RWPE1 (cell line): ENCODE measurements at places on chromosomes 5 and 9.

GRCh38 chr5:179907556-179908324 is at the start of gene TBC1D9B:
TBC1D9B (minus strand) TSS chr5:179907897; CDS start chr5:179907821, 76 bp downstream.
- peak; percentile 80 for DNase-seq

DNA sequence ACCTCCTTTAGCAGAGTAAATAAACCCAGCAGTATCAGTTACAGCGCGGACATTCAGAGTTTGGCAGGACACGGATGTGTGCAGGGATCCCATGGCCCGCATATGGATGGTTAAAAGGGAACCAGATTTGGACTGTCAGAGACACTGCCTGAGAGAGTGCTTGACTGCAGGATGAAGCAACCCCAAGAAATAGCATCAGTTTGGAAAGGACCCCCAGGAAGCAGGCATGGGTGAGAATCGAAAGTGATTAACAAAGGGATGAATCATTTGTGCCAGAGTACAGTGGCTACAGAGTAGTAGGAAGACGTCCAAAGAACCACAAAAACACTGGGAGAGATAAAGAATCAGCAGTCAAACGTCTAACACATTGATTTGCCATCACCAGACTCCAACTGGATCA is 5.5 kb downstream of the C7 start:
- DNase-seq, result no peak

GRCh38 chr5:142156839-142157463 is 48.4 kb downstream of the NDFIP1 start:
- no peak for DNase-seq

GRCh38 chr5:79200573-79201183 is 35.3 kb upstream of the JMY start:
- peak; percentile 62 for DNase-seq

DNA sequence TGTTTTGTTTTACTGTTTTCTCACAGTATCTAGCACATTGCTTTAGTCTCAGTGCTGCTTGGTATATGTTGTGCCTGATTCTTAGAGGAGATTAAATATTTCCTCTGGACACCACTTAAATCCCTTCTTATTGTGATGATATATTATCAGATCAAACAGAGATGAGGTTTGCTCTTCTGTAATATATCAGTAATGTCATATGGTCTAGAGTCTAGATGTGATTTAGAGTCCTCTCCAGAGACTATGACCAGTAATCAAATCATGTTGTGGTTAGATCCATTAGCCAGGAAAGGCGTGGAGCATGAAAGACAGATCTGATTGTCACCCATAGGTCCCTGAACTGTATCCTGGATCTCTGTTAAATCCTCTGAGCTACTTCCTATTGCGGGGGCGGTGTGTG is 24.4 kb downstream of the CAMK4 start:
- no peak for DNase-seq

GRCh38 chr5:107456281-107456715 is 214.4 kb downstream of the EFNA5 start:
- peak; percentile 75 for DNase-seq

GRCh38 chr9:132596200-132596599 is 13.8 kb downstream of the BARHL1 start:
- DNase-seq, result no peak

GRCh38 chr9:74115976-74116375 is 381.2 kb upstream of the RORB start:
- DNase-seq, result no peak

- no peak for DNase-seq
Measured at GRCh38 chr5:59089767-59090166, 506.9 kb downstream of the RAB3C start.

- no peak for DNase-seq
Measured at GRCh38 chr5:10761933-10762775, 1.1 kb upstream of the DAP start.

- DNase-seq, result no peak
Measured at GRCh38 chr9:123678038-123678877, 251.7 kb downstream of the DENND1A start.

DNA sequence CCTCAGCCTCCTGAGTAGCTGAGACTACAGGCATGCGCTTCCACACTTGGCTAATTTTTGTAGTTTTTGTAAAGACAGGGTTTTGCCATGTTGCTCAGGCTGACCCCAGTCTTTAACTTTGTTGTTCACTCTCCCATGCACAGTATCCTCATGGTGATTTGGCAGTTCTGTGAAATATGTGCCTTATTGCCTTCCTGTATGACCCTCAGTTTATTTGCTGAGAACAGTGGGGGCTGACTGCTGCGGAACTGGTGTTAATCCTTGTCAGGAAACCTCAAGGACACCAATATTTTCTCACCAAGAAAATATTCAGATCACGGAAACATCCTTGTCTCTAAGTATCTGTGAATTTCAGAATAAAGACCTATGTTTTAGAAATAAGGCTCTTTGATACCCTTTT is 287.8 kb downstream of the ARRDC3 start:
- DNase-seq, result no peak

- DNase-seq, result peak; percentile 56
Measured at GRCh38 chr9:130845901-130846481, 10.9 kb downstream of the ABL1 start.

DNA sequence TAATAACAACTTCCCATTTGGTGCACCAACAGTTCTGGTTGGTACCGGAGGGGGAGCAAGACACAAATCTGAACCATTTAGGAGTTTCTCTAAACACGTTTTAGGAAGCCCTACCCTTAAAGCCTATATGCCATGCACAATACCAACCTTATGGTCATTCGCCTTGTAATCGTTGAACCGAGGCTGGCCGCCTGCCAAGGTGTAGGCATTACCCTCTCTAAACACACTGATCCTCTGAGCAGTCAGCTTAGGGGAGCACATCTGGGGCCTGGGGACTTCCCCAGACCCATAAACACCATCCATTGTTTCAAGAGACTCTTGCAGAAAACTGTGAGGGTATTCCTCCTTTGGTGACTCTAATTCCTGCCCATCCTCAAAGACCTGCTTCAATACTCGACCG is 328 bp downstream of the GRXCR2 start:
- DNase-seq, result no peak

DNA sequence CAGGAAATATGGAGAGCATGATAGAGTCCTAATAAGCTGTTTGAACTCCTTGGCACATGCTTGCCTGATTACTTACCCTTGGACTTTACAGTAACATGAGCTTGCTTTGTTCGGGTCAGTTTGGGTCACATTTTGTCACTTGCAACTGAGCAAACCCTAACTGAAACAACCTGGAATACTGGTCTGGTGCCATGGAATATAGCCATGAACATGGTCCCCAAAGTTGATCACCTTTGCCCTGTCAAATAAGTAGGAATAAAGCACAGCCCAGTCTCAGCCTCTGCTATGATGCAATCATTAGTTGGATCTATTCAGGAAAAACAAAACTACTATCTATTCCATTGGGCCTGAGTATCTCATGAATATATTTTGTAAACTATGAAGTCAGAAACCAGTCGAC is 18.2 kb downstream of the CDO1 start:
- no peak for DNase-seq

DNA sequence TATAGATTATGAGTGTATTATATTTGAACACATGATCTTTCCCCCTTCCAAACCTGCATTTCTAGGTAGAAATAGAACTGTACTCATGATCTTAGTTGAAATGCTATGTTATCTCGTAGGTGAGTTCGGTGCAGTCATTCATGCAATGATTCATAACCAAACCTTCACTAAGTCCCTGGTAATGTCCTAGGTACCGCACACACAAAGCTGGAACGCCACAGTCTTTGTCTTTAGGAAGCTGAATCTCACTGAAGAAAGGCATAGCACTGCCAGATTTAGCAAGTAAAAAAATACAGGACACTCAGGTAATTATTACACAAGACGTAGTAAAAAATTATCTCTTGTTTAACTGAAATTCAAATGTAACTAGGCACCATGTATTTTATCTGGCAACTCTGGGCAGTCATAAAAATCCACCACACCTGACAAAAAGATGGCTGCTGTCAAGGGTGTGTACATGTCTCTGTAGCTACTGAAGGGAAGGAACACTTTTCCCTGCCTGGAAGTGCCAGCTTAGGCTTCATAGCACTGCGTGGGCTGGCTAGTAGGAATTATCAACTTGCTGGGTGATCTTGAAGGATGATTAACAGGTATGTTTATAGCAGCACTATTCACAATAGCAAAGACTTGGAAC is 28.0 kb upstream of the TXN start:
- peak; percentile 63 for DNase-seq

DNA sequence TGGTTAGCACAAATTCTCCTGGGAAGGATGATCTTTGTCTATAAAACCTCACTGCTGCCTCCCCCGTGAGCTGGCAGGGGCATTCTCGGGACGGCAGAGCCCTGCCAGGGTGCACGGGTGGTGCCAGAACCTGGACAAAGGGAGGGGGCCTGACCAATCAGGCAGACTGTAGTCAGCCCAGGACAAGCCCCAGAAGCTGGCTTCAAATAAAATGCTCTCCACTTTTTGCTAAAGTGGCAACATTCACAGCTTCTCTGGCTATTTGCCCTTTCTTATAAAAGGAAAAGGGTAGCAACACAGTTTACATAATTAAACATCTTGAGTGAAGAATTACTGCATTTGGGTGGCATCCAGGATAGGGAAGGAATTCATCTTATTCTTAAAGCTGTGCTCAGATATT is 14.4 kb downstream of the IL9 start:
- no peak for DNase-seq

GRCh38 chr5:54905942-54906537 is 79.4 kb downstream of the ESM1 start:
- peak; percentile 70 for DNase-seq

GRCh38 chr9:126475933-126476555 is 137.7 kb upstream of the LMX1B start:
- DNase-seq, result no peak

- DNase-seq, result no peak
Measured at GRCh38 chr9:16611983-16612382, 258.5 kb downstream of the BNC2 start.

- DNase-seq, result no peak
Measured at GRCh38 chr5:172815631-172816030, 18.4 kb upstream of the ERGIC1 start.

- no peak for DNase-seq
Measured at GRCh38 chr5:176697267-176697933, 50.1 kb downstream of the TSPAN17 start.

- DNase-seq, result no peak
Measured at GRCh38 chr9:137460363-137461315, 1.5 kb upstream of the NSMF start.

GRCh38 chr5:156230887-156231286 is 96.1 kb upstream of the SGCD start:
- DNase-seq, result no peak

- no peak for DNase-seq
Measured at GRCh38 chr9:35564658-35565061, 40.4 kb upstream of the TESK1 start.

DNA sequence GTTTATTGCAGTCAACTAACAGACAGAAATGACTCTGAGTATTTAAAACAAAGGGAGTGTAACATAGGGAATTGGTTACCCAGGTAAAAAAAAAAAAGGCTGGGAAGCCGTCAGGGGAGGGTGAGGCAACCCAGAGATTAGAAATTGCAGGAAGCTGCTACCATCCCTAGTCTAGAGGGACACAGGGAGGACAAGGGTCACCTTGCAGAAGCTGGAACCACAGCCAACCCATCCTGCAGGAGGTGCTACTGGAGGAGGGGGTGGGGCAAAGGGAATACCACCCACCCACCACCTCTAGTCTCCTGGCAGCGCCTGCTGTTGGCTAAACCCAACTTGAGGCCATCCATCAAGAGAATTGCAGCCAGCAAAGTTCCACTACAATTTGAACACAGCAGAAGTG is 6.5 kb downstream of the CAST start:
- DNase-seq, result no peak

DNA sequence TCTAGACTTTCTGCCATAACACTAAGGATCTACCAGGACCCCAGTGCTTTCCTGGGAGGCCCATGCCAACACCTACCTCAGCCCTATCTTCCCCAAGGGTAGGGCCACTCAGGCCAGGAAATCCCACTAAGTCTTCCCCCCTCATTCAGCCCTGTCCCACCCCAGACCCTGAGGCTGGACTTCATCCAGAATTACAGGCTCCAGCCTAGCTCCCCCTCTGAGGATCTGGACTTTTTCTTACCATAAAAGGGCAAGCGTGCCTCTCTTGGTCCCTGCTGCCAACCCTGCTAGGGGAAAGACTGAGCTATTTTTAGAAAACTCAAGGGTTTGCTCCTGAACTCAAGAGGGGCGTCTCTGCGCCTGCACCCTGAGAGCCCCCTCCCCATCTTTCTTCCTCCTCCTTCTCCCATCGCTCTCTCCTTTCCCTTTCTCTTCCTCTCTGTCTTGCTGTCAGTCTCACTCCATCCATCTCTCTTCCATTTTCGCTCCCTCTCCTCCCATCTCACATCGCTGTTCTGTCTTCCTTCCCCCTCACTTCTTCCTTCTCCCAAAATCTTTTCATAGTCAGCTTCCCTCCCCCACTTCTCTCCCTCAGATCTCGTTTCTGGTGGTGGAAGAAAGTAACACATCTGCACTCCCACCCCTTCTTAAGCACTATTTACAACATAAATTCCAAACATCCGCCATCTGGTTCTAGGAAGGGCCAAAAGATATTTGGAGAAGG is 38.1 kb upstream of the IL17B start:
- DNase-seq, result no peak

GRCh38 chr9:120904061-120904977 is 22.3 kb downstream of the TRAF1 start:
- DNase-seq, result no peak

- DNase-seq, result peak; percentile 96
Measured at GRCh38 chr9:134641173-134641989, at the start of gene COL5A1. COL5A1 (plus strand) TSS chr9:134641803; CDS start chr9:134642188, 385 bp downstream.

- DNase-seq, result no peak
Measured at GRCh38 chr5:61486476-61486875, 154.4 kb downstream of the ZSWIM6 start.

- DNase-seq, result no peak
Measured at GRCh38 chr9:136057236-136058081, 37.6 kb downstream of the NACC2 start.

DNA sequence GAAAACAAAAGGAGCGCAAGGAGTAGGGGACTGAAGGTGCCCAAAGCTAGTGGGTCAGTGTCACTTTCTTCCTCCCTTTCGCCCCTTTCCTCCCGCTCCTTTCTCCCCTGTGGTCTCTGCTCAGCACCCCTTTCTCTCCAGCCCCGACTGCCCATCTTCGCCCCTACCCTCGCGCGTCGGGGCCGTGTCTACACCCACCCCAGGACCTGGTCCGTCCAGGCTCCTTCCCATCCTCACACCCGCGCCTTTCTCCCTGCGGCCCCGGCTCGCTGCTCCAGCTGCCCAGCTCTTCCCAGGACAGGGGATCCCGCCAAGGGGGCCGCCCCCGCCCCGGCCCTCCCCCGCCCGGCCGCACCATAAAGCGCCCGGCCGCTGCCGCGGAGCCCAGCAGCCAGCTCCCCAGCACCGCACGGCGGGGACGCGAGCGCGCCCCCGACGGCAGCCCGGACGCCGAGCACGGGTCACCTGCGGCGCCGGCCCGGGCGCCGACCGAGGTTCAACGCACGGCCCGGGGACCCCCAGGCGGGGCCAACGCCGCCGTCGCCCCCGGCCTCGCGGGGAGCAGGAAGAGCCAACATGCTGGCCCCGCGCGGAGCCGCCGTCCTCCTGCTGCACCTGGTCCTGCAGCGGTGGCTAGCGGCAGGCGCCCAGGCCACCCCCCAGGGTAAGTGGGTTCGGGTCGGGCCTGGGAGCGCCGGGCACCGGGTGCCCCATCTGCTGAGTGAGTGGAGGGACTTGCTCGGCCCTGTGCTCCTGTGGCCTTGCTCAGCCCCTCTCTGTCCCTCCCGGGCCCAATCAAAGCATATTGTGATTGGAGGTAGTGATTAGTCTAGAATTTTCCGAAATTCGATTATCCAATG is at the start of gene THBS4:
Gene THBS4, plus strand, starts transcription at position 387 of the 860 bp plus-strand sequence. Its CDS starts 190 bp downstream, at position 577.
- no peak for DNase-seq
